ENCODE measurements at places on chromosomes 13 and 19.

- no peak for DNase-seq
Observed at GRCh38 chr13:111392486-111392885, 72.0 kb downstream of the TEX29 start.

DNA sequence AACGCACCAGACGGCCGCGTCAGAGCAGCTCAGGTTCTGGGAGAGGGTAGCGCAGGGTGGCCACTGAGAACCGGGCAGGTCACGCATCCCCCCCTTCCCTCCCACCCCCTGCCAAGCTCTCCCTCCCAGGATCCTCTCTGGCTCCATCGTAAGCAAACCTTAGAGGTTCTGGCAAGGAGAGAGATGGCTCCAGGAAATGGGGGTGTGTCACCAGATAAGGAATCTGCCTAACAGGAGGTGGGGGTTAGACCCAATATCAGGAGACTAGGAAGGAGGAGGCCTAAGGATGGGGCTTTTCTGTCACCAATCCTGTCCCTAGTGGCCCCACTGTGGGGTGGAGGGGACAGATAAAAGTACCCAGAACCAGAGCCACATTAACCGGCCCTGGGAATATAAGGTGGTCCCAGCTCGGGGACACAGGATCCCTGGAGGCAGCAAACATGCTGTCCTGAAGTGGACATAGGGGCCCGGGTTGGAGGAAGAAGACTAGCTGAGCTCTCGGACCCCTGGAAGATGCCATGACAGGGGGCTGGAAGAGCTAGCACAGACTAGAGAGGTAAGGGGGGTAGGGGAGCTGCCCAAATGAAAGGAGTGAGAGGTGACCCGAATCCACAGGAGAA is 1.9 kb downstream of the PPP1R12C start:
- no peak for DNase-seq

GRCh38 chr19:32456406-32456805 is 50.8 kb downstream of the DPY19L3 start:
- no peak for DNase-seq

GRCh38 chr19:29971002-29971401 is 29.0 kb downstream of the URI1 start:
- DNase-seq, result no peak

GRCh38 chr19:40273469-40274360 is 11.4 kb downstream of the AKT2 start:
- DNase-seq, result no peak

- no peak for DNase-seq
Observed at GRCh38 chr19:1264801-1265614, 4.1 kb upstream of the CIRBP start.

DNA sequence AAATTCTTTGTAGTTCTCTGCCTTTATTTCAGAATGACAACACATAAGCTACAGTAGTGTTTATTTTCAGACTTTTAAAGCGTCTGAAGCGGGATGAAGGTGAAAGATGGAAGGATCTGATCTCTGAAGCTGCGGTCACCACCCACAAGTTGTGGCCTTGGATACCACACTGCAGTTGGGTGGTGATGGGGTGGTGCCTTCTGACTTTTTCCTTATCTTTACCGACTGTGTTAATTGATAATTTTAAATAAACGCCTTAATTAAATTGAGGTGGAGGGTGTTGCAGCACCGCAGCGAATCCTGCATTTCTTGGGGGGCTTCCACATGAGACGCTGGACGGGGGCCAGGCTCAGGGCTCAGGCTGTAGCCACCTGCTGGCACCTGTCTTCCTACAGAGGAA is 1.3 kb downstream of the TFDP1 start:
- DNase-seq, result no peak

- no peak for DNase-seq
Observed at GRCh38 chr13:95485045-95485517, 67.4 kb upstream of the CLDN10 start.

DNA sequence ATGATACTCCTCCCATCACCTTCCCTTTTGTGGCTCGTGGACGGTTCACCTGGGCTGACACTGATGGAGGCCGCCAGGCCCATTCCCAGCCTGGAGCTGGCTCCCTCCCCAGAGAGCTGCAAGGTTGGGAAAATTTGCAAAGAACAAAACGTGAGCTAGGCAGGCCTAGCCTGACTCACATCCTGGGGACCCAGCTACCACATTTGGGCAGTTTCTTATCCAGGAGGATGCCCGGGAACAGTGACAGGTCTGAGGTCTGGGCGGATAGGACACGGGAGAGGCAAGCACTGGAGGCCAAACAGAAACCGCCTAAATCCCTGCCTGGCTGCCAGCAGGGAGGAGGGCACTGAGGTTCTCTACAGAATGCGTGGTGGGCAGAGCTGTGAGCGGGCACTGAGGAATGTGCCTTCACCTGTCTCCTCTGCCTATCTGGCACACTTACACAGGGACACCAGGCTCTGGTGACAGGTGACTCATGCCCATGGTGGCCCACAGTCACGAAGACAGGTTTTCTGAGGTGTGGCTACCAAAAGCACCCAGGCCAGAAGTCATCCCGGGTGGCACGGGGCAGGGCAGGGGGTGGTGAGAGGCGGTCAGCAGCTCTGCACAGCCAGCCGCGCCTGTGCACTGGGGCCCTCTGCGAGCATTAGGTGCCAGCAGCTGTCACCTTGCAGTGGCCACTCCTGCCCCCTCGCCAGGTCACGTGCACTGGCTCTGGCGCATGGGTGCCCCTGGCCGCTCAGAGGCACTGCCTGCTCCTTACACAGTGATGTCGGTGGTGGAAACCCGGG is 23.2 kb downstream of the SH3GL1 start:
- no peak for DNase-seq

GRCh38 chr13:43908156-43909126 is 28.7 kb downstream of the LACC1 start:
- DNase-seq, result no peak

DNA sequence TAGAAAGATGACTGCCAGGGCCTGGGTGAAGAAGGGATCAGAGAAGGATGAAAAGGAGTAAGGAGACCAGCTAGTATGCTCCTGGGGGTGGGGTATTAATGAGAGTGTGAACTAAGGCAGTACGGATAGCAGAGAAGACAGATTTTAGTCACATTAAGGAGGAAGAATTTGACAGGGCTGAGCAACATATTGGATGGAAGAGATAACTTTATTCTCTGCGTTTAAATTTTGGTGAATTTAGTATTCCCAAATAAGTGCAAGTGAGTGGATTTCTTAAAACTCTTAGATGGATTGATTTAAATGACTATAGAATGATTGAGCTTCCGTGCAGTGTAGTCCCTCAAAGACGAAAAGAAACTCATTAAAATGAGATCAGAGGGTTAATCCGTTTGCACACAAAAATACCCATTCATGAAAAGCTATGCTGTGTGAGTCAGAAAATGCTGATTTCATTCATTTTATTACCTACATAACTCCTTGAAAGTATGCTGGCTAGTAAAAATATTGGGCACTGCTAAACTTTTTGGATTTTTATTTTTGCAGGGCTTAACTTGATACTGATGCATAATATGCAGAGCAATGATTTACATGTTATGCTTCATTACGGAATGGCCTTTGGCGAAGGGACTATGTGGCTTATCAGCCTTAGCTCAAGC is 54.1 kb downstream of the WDFY2 start:
- no peak for DNase-seq

GRCh38 chr13:97582170-97582569 is 148.2 kb downstream of the RAP2A start:
- no peak for DNase-seq

DNA sequence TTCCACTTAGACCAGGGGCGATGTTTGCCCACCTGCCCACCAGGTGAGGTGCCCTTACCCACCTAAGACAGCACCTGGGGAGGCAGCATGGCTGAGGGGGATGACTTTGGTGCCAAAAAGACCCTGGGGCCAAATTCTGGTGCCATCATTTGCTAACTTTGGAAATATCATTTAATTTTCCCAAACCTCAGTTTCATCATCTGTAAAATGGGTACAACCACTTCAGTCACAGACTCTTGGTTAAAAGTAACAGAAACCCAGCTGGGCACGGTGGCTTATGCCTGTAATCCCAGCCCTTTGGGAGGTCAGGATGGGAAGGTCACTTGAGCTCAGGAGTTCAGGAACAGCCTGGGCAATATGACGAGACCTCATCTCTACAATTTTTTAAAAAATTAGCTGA is 177.8 kb downstream of the USP12 start:
- DNase-seq, result no peak

- no peak for DNase-seq
Observed at GRCh38 chr13:79491715-79492114, 10.8 kb downstream of the NDFIP2 start.

- no peak for DNase-seq
Observed at GRCh38 chr13:59750860-59751259, 412.9 kb downstream of the DIAPH3 start.

DNA sequence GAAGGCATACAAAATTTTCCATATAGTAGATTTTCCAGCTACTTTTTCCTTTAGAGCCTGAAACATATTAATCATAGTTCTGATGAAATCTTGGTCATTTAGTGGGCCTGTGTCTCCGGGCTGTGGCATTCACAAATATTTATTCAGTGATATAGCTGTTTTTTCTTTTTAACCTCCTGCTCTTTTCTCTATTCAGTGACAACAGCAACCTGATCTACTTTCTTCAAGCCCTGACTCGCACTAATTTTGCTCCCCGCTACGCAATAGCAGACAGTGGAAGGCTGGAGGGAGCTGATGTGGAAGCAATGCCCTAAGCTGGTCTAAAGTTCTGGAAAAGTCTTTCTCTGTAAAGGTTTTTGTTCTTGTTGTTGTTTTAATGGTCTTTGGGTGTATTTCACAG is 289.7 kb downstream of the SLITRK6 start:
- DNase-seq, result no peak

- no peak for DNase-seq
Observed at GRCh38 chr19:45419396-45419795, 4.3 kb downstream of the ERCC1 start.

DNA sequence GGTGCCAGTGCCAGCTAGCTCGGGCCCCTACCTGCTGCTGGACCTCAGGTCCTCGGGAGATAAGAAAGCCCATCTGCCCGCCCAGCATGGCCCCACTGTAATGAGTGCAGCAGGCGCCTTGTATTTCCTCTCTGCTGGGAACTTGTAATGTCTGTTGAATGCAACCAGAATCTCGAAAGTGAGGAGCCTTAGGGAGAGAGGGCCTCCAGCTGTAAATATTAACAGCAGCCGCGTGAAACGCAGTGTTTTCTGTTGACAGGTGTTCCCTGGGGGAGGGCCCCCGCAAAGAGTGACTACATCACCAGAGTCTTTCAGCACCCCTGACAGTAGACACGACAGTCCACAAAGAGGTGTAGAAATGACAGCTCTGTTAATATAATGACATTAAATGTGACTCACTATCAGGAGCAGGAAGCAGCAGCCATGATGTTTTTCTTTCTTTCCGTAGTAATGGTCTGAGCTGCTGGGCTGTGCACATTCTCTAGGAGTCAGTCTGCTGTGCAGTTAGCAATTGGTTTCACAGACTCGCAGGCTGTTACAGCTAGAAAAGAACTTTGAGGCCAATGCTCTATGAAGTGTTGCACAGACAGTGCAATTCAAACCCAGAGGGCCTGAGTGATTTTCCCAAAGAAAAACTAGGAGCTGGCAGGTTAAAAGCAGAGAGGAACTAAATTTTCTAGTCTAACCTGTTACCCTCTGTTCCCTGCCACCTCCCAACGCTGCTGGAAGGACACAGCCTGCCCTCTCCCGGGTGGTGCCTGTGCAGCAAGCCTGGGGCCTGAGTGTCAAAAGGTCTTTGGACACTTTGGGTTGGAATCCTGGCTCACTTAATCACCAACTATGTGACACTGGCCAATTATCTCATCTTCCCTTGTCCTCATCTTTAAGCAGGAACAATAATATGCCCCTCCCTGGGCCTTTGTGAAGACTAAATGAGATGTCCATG is 58.6 kb upstream of the WASF3 start:
- no peak for DNase-seq

- DNase-seq, result no peak
Observed at GRCh38 chr13:79486433-79487188, 5.7 kb downstream of the NDFIP2 start.

DNA sequence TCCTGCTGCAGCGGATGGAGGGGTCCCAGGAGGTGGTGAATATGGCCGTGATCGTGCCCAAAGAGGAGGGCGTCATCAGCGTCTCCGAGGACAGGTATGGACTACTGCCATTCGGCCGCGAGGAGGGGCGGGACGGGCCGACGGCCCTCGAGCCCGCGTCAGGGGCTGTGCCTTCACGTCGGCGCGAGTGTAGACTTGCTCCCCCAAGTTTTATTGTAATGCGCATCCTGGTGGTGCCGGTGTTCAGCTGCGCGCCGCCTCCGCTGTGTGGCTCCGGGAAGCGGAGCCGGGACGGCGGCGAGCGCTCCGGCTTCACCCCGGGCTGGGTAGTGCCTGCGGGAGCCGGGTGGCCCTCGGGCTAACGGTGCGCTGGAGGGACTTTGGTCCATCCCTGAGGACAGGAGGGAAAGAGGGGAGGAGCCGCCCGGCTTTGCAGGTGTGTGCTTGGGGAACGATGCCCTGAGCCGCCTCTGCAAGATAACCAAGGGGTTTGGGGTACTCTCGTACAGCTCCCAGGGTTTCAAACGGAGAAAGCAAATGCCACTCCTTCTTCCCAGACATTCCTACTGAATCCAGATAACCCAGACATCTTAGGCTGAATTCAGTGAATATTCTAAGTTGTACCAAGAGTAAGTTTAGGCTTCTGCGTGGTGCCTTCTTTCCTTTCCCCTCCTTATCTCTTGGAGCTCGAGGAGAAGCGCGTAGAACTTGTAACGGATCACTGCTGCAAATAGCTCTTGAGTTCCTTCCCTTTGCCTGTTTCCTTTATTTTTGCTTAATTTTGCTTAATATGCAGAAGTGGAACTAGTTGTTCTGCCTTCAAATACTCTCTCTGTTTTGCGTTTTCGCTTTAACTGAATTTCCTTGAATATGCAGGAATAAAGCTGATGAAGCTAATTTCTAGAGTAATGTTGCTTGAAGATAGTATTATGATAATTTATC is 740 bp downstream of the WDFY2 start:
- DNase-seq, result no peak

All from D721Med (cell line).